ENCODE measurements at places on chromosomes 3 and 15. TPM values are rescaled to one million over a fixed set of nuclear protein-coding genes. Genes with fewer than 3 reads are reported as not detected.

Gene LRRN1
- total RNA-seq = 4.3 TPM

DNA sequence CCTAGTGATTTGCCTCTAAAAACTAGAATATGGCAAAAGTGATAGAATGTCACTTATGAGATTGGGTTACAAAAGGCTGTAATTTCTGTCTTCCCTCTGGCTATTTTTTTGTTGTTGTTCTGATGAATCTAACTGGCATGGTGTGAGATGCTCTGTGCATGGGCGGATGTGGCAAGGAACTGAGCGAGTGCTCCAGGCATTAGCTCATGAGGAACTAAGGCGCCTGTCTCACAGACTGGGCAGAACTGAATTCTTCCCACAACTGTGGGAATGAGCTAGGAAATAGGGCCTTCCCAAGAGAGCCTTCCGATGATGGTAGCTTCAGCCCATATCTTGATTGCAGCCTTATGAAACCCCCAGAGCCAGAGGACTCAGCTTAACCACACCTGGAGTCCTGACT lies 222.5 kb downstream of the NR2F2 start:
- H3K27me3 ChIP-seq = no peaks in the 10 kb centered on the region
- H3K27ac ChIP-seq = no peak overlapping the region
- H3K4me3 ChIP-seq = no peak overlapping the region
- no peak for DNase-seq
- H3K4me1 ChIP-seq = no peaks in the 10 kb centered on the region
- no peaks in the 10 kb centered on the region for H3K36me3 ChIP-seq

Gene P3H2
- total RNA-seq = 10.2 TPM

DNA sequence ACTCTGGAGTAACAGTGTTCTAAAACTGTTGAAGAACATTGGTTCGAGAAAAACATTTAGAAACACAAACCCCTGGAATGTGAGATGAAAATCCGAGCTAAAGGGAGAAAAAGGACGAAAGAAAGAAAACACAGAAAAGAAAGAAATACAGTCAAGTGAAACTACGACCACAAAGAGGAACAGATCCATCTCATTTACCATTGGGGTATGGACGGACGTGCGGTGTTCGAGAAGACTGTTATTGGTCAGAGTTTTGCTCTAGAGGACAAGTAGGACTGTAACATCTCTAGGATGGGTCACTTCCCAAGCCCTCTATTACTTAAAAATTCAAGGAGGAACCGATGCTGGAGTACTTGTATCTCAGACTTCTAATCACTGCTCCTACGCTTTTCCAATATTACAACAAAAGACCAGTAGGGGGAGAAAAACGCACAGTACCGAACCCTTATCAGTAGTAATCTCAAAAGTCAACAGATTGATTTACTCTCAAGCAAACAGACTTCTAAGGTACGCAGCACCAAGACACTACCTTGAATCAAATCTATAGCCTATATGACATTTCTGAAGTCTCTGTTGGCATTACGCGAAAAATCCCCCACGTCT lies 1.1 kb upstream of the PIK3CA start:
- no peaks in the 10 kb centered on the region for H3K36me3 ChIP-seq
- no peak for DNase-seq
- H3K4me1 ChIP-seq = peaks cover 12% of the 10 kb centered on the region
- H3K27me3 ChIP-seq = no peaks in the 10 kb centered on the region
- peak overlapping the region; percentile 97 for H3K4me3 ChIP-seq

DNA sequence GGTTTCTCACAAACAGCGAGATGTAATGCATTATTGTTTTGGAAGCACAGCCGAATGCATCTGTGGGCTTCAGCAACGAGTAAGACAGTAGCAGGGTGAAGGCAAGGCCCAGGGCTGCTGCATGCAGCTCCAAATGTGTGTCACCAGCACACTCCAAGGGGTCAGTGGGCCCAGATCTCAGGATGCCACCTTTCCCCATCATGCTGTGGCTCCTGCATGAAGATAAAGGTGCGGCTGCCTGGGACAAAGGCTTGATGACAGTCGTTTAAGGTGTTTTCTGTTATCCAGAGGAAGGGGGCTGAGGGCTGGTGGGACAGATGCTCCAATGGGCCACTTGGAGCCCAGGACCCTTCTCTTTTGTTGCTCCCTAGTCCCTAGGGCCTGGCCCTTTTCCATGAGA lies 13.2 kb downstream of the C3orf22 start:
- H3K4me3 ChIP-seq = no peak overlapping the region
- no peaks in the 10 kb centered on the region for H3K36me3 ChIP-seq
- peaks cover 20% of the 10 kb centered on the region for H3K27me3 ChIP-seq
- H3K27ac ChIP-seq = no peak overlapping the region
- DNase-seq = no peak
- H3K4me1 ChIP-seq = no peaks in the 10 kb centered on the region

DNA sequence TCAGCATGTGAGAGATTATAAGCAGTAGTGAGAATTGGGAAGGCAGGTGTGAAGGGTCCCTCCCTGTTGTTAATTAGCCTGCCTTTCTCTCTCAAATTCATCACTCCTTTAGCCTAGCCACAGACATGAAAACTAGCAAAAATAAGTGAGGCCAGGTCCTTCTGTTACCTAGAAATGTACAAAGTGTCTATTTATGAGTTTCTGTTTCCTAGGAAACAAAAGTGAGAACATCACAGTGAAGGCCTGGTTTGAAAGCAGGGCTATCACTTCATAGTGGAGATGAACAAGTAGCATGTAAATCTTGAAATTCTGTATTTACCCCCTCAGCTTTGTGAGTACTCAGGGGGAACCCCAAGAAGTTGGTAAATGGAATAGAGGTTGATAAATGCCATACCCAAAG lies 78.2 kb upstream of the UMPS start:
- no peak overlapping the region for H3K4me3 ChIP-seq
- no peak overlapping the region for H3K27ac ChIP-seq
- H3K36me3 ChIP-seq = no peaks in the 10 kb centered on the region
- DNase-seq = no peak

DNA sequence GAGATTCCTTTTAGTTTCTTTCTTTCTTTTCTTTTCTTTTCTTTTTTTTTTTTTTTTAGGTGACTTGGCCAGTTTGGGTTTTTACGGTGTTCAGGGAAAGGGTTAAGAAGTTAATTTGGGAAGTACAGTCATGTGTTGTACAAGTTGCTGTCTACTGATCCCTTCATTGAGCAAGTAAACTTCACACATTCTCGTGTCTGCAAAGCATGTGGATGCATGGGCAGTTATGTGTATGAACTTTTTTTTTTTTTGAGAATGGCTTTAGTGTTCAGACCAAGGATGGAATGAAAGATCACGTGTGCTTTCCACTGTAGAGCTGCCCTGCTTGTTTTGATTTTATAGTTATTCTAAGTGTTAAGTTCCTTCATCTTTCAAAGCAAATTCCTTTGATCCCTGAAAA lies 132.3 kb downstream of the PGPEP1L start:
- no peaks in the 10 kb centered on the region for H3K36me3 ChIP-seq
- H3K4me3 ChIP-seq = no peak overlapping the region
- H3K27ac ChIP-seq = peak overlapping the region; percentile 55
- peaks cover 13% of the 10 kb centered on the region for H3K4me1 ChIP-seq
- no peaks in the 10 kb centered on the region for H3K27me3 ChIP-seq
- DNase-seq = no peak

GRCh38 chr3:42088803-42089530 lies 2.2 kb upstream of the TRAK1 start:
- H3K36me3 ChIP-seq = no peaks in the 10 kb centered on the region
- DNase-seq = no peak
- H3K27me3 ChIP-seq = no peaks in the 10 kb centered on the region
- H3K27ac ChIP-seq = no peak overlapping the region
- no peak overlapping the region for H3K4me3 ChIP-seq

DNA sequence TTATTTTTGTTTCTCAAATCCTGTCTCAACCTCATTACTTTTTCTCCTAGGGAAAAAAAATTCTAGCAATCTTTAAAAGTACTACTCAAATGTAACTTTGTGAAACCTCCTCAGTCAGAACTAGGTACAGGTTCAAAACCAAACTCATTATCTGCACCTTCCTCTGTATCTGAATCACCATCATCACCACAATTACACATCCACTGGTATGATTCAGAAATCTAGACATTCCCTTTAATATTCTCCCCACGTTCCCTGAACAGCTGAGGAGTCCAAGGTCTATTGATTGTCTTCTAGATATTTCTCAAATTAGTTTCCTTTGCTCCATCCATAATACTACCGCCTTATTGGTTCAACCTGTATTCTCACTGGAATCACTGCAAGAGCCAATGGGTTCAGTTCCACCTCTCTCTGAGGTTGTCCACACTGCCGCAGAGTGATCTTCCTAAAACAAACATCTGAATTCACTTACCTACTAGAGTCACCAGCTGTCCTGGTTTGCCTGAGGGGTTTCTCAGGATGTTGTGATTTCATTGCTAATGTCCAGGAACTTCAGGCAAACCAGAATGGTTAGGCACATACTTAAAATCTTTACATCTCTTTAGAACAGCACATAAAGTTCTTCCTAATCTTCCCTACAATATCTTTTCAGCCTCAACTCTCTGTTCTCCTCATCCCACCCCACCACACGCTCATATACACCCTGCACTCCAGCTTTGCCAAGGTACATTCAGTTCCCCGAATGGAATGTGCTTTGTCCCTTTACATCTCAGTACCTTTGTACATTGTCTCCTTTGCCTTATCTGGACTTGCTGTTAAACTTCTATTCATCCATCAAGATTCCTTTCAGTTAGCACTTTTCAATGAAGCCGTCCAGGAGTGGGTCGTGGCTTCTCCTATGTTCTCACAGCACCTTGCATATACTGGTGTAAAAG lies 24.2 kb downstream of the ATP13A4 start:
- DNase-seq = no peak
- H3K4me1 ChIP-seq = no peaks in the 10 kb centered on the region
- H3K36me3 ChIP-seq = no peaks in the 10 kb centered on the region
- H3K27me3 ChIP-seq = no peaks in the 10 kb centered on the region
- H3K27ac ChIP-seq = no peak overlapping the region
- H3K4me3 ChIP-seq = no peak overlapping the region

Gene CCDC80
- total RNA-seq = 42.0 TPM

Gene SOX14
- total RNA-seq = not detected

GRCh38 chr15:43118829-43119228 lies 13.0 kb upstream of the UBR1 start:
- H3K4me1 ChIP-seq = no peaks in the 10 kb centered on the region
- H3K27ac ChIP-seq = no peak overlapping the region
- DNase-seq = no peak
- no peak overlapping the region for H3K4me3 ChIP-seq
- H3K36me3 ChIP-seq = no peaks in the 10 kb centered on the region

- no peak for DNase-seq
- no peaks in the 10 kb centered on the region for H3K27me3 ChIP-seq
- H3K4me1 ChIP-seq = no peaks in the 10 kb centered on the region
- H3K27ac ChIP-seq = no peak overlapping the region
- H3K4me3 ChIP-seq = no peak overlapping the region
- no peaks in the 10 kb centered on the region for H3K36me3 ChIP-seq
These were observed 39.4 kb downstream of the DNAJB8 start for GRCh38 chr3:128427175-128427857.

DNA sequence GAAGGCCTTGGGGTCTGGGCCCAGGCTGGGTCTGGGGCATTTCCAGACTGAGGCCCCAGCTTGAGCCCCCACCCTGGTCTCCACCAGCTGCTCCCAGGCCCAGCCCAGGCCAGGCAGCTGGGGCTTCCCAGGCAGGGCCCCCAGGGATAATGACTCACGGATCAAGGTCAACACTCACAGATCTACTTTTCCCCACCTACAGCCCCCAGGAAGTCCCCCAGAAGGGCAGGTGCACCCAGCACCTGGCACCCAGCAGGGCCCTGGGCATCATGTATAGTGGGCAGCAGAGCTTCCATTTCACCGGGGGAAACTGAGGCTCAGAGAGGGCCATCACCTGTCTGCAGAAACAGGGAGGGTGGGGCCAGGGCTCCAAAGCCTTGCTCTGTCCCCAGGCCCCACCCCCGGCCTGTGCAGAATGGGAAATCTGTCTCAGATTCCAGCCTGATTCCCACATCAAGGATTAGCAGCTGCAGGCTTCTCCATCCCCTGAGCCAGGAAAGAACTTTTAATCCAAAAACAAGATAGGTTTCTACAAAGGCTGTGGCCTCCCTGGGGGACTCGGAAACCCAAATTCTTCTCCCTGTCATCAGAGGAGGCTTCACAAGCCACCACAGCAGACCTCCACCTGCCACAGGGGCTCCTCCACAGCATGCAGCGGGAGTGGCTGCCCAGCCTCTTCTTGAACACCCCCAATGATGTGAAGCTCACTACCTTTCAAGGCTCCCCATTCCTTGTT lies 49.8 kb downstream of the IQSEC1 start:
- peaks cover 8% of the 10 kb centered on the region for H3K4me1 ChIP-seq
- no peaks in the 10 kb centered on the region for H3K36me3 ChIP-seq
- no peak for DNase-seq
- no peak overlapping the region for H3K4me3 ChIP-seq

Gene CHRD
- total RNA-seq = 9.6 TPM

Gene PARP15
- total RNA-seq = 5.6 TPM

DNA sequence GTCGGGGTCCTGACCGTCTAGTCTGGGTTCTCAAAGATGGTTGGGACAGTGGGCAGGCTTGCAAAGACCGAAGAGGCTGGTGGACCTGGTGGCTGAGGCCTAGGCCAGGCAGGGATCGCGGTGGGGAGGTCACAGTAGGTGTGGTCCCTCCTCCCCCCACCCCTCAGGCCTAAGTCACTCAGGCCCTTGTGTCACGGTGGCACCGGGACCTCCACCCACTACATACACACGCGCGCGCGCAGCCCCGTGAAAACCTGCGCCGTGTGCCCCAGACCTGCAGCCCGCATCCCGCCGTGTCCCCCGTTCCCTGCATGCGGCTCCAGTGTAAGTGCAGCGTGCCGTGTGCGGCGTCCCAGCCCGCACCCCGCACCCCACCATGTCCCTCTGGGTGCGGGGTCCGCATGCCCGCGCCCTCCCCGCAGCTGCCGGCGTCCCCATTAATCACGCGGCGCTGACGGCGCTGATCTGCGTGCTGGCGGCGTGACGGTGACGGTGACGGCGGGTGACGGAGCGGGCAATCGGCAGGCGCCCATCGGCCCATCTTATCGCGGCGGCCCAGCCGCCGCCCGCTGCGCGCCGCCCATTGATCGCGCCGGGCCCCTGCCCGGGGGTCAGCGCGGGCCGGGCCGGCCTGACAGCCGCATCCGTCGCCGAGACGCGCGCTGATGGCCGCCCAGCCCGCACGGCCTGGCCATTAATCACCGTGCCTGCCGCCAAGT lies 24.4 kb downstream of the SEC61A1 start:
- DNase-seq = no peak
- no peaks in the 10 kb centered on the region for H3K27me3 ChIP-seq
- no peaks in the 10 kb centered on the region for H3K4me1 ChIP-seq
- H3K36me3 ChIP-seq = no peaks in the 10 kb centered on the region
- peak overlapping the region; percentile 48 for H3K4me3 ChIP-seq
- H3K27ac ChIP-seq = peak overlapping the region; percentile 10

Gene CD86
- total RNA-seq = 7.3 TPM

Gene HYAL1
- 4.8 TPM for total RNA-seq

Gene CYP11A1
- 1.3 TPM for total RNA-seq

- H3K27ac ChIP-seq = no peak overlapping the region
- no peaks in the 10 kb centered on the region for H3K4me1 ChIP-seq
- DNase-seq = no peak
- no peaks in the 10 kb centered on the region for H3K27me3 ChIP-seq
- H3K36me3 ChIP-seq = no peaks in the 10 kb centered on the region
These were observed 156.7 kb downstream of the ANO10 start for GRCh38 chr3:43465109-43465508.
